ENCODE measurements at places on chromosomes 7 and 10.

DNA sequence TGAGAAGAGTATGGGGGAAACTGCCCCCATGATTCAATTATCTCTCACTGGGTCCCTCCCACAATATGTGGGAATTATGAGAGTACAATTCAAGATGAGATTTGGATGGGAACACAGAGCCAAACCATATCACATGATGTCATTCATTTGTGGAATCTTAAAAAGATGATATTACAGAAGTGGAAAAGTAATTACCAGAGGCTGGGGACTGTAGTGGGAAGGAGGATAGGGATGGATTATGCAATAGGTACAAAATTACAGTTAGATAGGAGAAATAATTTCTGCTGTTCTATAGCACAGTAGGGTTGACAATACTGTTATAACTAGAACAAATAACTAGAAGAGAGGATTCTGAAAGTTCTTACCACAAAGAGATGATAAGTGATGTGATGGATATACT is 141.4 kb downstream of the VPS50 start:
- no peaks in the 10 kb centered on the region for H3K36me3 ChIP-seq
- H3K27me3 ChIP-seq = no peaks in the 10 kb centered on the region
- no peak for DNase-seq
- no peaks in the 10 kb centered on the region for H3K4me1 ChIP-seq

GRCh38 chr7:105643851-105644250 is 62.6 kb upstream of the EFCAB10 start:
- H3K27me3 ChIP-seq = no peaks in the 10 kb centered on the region
- DNase-seq = no peak
- peaks cover 12% of the 10 kb centered on the region for H3K36me3 ChIP-seq
- no peak overlapping the region for H3K4me3 ChIP-seq

GRCh38 chr10:128274938-128275337 is 148.7 kb upstream of the MKI67 start:
- DNase-seq = no peak
- H3K4me3 ChIP-seq = no peak overlapping the region
- H3K27ac ChIP-seq = no peak overlapping the region
- no peaks in the 10 kb centered on the region for H3K27me3 ChIP-seq
- no peaks in the 10 kb centered on the region for H3K4me1 ChIP-seq

DNA sequence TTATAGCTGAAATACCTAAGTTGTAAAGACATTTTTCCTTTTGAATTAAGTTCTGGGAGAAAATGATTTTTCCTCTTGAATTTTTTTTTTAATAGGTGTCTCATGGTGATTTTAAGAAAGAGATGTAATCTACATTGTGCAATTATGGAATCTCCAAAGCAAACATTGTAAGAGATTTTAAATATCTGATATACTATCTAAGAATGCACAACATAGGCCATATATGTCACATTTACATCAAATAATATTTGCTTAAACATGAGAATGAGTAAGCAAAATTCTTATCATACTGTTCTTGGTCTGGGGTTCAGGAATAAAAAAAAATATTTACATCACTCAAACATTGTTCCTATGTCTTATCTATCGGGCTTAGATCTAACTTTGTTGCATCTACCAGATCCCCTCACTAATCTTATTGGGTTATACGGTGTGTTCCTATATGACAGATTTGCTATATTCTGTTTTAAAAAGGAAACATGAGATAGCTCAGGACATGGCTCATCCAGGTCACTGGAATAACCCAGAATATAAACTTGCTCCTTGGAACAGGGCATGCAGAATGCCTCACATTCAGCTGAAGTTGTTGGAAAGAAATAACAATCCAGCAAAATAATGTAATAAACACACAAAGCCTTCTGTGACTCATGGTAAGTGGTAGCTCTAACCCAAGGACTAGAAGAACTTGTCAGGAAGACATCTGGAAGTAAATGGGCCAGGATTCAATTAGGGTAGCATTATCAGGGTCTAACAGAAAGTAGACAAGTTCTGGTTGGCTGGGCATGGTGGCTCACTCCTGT is 794.7 kb downstream of the IPMK start:
- H3K27me3 ChIP-seq = no peaks in the 10 kb centered on the region
- H3K4me3 ChIP-seq = no peak overlapping the region
- no peak for DNase-seq
- H3K4me1 ChIP-seq = no peaks in the 10 kb centered on the region
- H3K36me3 ChIP-seq = no peaks in the 10 kb centered on the region

DNA sequence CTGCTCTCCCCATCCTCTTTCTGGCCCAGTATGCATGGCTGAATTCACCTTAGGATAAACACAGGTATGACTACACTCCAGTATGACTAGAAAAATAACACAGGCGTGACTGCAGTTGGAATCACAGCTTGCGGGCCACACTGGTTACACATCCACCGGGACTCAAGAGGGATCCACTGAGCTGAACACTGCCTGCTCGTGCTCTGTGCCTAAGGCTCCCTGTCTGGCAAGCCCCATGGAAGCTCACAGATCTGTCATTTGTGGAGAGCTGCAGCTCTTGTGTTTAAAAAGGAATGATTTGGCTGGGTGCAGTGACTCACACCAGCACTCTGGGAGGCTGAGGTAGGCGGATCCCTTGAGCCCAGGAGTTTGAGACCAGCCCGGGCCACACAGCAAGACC is 26.8 kb downstream of the VOPP1 start:
- no peaks in the 10 kb centered on the region for H3K4me1 ChIP-seq
- DNase-seq = no peak
- no peak overlapping the region for H3K27ac ChIP-seq
- H3K4me3 ChIP-seq = no peak overlapping the region

DNA sequence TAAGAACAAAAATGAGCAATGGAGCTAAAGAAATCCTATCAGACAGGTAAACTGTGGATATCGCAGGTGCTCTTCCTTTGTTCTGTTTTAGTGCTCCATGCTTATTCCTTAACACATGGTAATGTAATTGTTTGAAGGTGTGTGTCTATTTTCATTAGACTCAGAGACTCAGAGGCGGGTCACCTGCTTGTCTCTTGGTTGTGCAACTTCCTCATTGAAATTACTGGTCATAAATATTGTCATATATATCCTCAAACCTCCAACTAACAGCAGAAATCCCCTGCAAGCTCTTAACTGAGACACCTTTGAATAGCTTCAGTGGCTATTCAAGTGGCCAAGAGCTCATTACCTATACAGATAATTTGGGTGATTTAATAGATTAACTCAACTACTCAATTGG is 177.2 kb downstream of the PTN start:
- no peaks in the 10 kb centered on the region for H3K36me3 ChIP-seq
- no peak overlapping the region for H3K27ac ChIP-seq
- H3K4me1 ChIP-seq = no peaks in the 10 kb centered on the region
- H3K4me3 ChIP-seq = no peak overlapping the region
- no peak for DNase-seq
- H3K27me3 ChIP-seq = no peaks in the 10 kb centered on the region

DNA sequence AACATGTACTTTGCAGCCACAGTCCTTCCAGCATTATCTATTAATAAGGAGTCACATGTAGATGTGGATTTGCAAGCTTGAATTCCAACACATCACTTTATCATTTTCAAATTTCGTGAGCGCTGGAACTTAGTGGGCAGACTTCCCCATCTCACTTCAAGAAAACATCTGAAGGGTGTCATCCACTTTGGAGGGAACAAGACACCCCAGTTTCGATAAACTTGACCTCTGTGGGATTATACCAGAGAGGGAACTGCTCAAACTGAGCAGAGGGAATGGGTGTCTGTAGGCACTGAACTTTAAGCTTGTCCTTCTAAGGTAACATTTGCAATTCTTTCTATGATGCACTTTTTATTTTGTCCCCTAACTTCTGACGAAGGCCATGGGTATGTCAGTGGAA is 27.5 kb downstream of the ADRB1 start:
- H3K4me1 ChIP-seq = no peaks in the 10 kb centered on the region
- no peak for DNase-seq
- no peak overlapping the region for H3K4me3 ChIP-seq
- H3K27ac ChIP-seq = no peak overlapping the region

- no peak for DNase-seq
- no peak overlapping the region for H3K27ac ChIP-seq
- H3K4me1 ChIP-seq = no peaks in the 10 kb centered on the region
These were observed 45.5 kb upstream of the HELLS start for GRCh38 chr10:94500063-94500462.

- DNase-seq = no peak
- no peaks in the 10 kb centered on the region for H3K4me1 ChIP-seq
- no peak overlapping the region for H3K4me3 ChIP-seq
- no peak overlapping the region for H3K27ac ChIP-seq
- H3K27me3 ChIP-seq = no peaks in the 10 kb centered on the region
- H3K36me3 ChIP-seq = no peaks in the 10 kb centered on the region
These were observed 100.7 kb downstream of the GNAI1 start for GRCh38 chr7:80235334-80235733.

DNA sequence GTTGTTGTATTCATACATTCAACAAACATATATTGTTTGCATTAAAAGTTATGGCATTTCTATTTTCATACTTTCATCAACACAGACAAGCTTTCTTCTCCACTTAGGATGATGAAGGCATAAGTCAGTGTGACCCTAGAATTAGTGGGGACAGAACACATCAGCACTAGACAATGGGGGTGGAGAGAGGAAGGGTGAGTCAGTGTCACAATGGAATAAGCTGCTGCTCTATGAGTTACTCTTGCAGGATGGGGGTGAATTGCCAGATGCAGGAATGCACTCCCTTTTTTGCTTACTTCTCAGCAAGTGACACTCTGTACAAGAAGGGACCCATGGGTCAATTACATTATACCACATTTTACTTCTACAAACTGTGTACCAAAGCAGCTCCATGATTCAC is 74.0 kb downstream of the DGKI start:
- H3K4me3 ChIP-seq = no peak overlapping the region
- H3K4me1 ChIP-seq = peaks cover 21% of the 10 kb centered on the region
- H3K27ac ChIP-seq = no peak overlapping the region

DNA sequence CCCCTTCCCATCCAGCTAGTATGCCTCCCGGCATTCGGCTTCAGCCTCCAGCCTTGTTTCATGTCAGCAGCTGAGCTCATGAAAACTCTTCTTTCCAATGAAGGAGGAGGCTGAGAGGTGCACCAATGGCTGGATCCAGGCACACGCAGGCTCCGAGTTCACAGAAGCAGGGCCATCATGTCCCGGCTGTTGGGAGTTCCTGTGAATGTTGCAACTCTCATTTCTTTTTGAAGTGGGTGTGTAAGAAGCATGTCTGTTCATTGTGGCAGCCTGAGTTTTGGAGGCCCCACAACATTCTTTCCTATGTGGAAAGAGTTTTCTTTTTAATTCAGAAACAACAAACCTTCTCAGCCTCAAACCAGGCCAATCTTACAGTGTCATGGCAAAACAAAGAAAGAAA is 89.7 kb downstream of the PTPRE start:
- no peaks in the 10 kb centered on the region for H3K36me3 ChIP-seq
- peaks cover 6% of the 10 kb centered on the region for H3K4me1 ChIP-seq
- H3K27me3 ChIP-seq = no peaks in the 10 kb centered on the region
- no peak overlapping the region for H3K27ac ChIP-seq
- no peak for DNase-seq

Data from ascending aorta (tissue), 2 donors.